Mononuclear cell (primary cell): ENCODE measurements at places on chromosomes 12 and 14. TPM values are rescaled to one million over a fixed set of nuclear protein-coding genes. Genes with fewer than 3 reads are reported as not detected.

Gene CACNA2D4
- 17.2 TPM for total RNA-seq

Gene GNG2
- total RNA-seq, result 180 TPM

Gene KLRC3
- total RNA-seq, result 7.1 TPM

Gene SOAT2
- total RNA-seq, result 0.21 TPM

Gene FAM181A
- not detected for total RNA-seq

Gene CLEC2A
- total RNA-seq, result not detected

Gene HOXC9
- total RNA-seq, result not detected

Gene TUNAR
- total RNA-seq, result 0.21 TPM

Gene GUCY2C
- total RNA-seq, result not detected

Gene DACT1
- 4.5 TPM for total RNA-seq

Gene ACOT6
- total RNA-seq, result not detected

Gene HOXC10
- total RNA-seq, result not detected

Gene RNASE7
- total RNA-seq, result not detected

Gene HOXC4
- 0.42 TPM for total RNA-seq

Gene JKAMP
- total RNA-seq, result 41.5 TPM

Gene WDHD1
- 2.1 TPM for total RNA-seq

Gene GPR162
- total RNA-seq, result 4.2 TPM

Gene RILPL1
- total RNA-seq, result 1.8 TPM

Gene BDKRB1
- 0.10 TPM for total RNA-seq

Gene CD4
- 94.3 TPM for total RNA-seq

Gene GNPNAT1
- total RNA-seq, result 4.3 TPM

Gene MYF5
- not detected for total RNA-seq

Gene P3H3
- total RNA-seq, result 2.6 TPM

Gene TSPAN11
- total RNA-seq, result not detected

Gene POMT2
- 2.8 TPM for total RNA-seq

Gene MAP3K12
- total RNA-seq, result 4.6 TPM
